ENCODE measurements at places on chromosomes 6 and 20.

GRCh38 chr6:170288852-170289179 lies 2.1 kb downstream of the DLL1 start:
- no peak for DNase-seq

DNA sequence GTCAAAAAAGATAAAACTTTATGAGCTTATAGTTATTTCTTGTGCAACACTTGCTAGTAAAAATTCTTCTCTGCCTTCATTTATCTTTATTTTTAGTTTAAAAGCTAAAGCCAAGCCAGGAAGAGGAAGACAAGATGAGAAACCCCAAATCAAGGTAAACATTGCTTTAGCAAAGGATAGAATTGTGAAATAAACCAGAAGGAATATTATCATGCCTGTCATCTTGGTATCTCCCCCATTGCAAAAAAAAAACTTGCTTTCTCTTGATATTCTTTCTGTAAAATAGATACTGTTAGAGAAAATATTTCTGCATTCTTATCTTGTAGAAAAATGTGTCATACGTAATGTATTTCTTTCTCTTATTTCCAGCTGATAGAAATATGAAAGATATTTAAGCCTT lies 432.8 kb downstream of the GJA1 start:
- DNase-seq: no peak

DNA sequence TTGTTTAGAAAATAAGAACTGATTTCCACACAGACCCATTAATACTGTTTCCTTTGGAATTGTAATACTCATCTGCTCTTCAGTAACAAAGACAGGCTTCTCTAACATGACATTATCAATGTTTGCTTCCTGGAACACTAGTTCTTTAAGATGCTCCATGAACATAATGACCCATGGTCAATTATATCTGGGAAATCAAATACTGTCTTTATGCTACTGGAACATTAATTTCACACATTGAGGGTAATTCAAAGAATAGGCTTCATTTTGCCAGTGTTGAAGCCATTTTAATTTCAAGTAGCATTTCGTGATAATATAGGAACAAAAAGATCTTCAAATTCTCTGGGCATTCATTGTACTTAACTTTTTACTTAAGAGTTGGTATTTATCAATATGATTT lies 80.9 kb downstream of the OPN5 start:
- no peak for DNase-seq

DNA sequence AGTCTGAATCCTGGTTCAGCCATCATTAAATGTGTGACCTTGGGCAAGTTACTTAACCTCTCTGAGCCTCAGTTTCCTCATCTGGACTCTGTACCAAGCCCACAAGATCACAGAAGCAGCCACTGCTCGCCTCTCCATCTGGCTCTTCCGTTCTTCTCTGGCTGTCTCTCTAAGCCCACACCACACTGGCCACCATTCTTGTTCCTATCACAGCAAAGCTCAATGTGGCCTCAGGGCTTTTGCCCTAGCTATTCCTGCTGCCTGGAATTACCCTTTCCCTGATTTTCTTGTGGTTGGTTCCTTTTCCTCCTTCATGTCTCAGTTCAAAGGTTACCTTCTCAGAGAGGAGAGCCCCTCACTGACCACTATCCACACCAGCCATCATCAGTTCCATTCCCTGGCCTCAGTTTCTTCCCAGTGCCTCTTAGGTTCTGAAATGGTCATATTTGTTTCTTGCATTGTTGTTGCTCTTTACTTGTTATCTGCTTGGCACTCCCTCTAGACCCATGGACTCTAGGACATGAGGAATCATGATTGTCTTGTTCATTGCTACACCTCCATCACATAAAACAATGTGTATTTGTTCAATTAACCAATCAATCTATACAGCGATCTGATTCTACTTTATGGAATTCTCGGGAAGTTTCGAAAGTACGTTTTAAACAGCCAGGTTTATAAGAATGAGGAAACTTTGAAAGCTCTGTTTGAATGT lies 56.5 kb upstream of the PTPN1 start:
- no peak for DNase-seq

GRCh38 chr6:18192026-18192425 lies 36.8 kb downstream of the KDM1B start:
- DNase-seq: no peak

DNA sequence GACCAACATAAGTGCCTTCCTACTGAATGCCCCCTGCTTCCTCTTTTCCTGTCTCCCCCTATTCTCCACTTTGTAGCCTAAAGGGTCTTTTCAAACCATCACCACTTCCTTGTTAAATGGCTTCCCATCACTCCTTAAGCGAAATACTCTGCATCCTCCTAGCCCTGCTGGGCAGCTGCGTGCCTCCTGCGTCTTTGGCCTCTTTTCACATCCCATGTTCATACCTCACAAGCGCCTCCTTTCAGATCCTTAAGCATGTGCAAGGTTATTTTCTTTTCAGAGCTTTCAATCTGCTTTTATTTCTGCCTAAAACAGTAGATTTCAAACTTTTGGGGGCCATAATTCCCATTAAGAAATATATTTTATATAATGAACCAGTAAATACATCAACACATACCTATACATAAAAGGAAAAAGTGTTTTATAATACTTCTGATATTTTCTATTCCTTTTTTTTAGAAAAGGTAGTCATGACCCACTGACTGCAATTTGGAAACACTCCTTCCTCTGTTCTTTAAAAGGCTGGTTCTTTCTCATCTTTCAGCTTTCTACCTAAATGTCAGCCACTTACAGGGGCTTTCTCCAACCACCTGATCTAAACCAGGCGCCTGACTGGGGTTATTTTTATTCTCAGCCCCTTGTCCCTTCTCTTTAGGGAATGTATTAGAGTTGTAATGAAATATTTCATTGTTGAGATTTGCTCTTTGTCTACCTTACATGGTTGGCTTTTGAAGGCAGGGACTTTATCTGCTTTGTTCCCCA lies 84.1 kb downstream of the PRDM1 start:
- DNase-seq: no peak

DNA sequence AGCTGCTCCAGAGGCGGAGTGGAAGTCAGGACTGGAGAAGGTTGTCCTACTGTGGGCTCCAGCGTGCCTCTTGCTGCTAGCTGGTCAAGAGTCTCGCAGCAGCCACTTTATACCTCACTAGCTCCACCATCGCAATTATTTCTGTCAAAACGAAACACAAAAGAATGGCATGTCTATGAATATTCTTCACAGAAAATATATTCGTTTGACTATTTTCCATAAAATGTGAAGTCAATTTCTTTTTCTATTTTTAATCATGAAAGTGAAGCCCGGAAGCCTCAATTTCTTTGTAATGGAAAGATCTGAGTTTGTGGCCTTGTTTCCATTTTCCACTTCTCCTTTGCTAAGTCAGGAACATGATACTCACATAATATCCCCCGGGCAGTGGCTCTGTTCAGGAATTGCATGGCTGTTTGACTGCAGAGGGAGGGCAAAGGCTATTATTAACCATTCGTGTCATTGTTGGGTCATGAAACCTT lies 51.7 kb downstream of the DTD1 start:
- DNase-seq: no peak

- DNase-seq: no peak
Observed at GRCh38 chr6:37582306-37582705, 82.6 kb upstream of the CCDC167 start.

GRCh38 chr20:33685328-33686099 lies 671 bp downstream of the E2F1 start:
- peak; percentile 77 for DNase-seq

- no peak for DNase-seq
Observed at GRCh38 chr20:62550087-62550632, 74.4 kb upstream of the GATA5 start.

- no peak for DNase-seq
Observed at GRCh38 chr6:168485818-168486217, 44.8 kb downstream of the SMOC2 start.

GRCh38 chr6:16412982-16413381 lies 174.6 kb downstream of the GMPR start:
- DNase-seq: no peak

DNA sequence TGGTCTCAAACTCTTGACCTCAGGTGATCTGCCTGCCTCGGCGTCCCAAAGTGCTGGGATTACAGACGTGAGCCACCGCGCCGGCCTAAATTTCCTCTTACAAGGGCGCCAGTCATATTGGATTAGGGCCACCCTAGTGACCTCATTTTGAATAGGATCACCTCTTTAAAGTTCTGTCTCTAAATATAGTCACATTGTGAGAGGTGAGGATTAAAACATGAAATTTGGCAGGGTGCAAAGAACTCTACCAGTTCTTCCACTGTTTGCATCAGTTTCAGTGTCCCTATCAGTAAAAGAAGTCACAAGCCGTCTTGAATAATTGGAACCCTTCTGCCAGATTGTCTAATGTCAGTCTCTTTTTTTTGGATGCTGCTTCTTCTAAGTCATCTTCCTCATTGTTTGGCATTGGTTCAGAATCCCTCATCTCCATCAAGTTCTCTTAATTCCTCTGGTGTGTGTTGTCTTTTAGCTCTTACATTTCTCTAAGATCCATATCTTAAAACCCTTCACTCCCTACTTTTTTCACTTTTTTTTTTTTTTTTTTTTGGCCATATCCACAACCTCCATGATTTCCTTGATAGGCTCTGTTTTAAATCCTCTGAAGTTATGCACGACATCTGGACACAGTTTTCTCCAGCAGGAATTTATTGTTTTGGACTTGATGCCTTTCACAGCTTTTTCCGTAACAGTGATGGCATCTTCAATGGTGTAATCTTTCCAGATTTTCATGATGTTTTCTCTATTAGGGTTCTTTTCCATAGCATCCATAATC lies 56.8 kb downstream of the NCOA3 start:
- DNase-seq: no peak

DNA sequence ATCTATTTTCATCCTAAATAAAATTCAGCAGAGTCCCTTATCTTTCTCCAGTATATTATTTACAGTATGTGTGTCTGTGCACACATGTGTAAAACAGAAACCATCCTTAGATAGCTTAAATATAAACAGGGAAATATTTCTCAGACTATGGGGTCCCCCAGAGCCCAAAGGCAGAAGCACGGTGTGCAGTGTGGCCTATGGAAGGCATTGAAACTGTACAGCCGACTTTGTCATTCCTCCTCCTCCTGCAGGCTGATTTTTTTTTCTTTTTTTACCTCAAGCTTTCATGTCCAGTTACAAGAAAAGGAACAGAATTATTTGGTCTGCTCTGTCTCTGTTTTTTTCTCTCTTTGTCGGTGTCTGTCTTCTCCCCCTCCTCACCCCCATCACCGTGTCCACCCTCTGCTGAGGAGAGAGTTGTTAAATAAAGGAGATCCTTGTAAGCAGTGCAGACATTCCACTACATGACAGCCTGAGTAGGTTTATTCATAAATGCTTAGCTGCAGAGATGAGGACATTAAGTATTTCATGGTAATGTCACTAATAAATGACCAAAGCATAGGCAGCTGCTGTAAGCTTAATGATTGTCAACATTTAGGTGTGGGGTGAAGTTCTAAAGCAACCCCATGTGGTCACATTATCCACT lies 31.8 kb upstream of the SLC35D3 start:
- no peak for DNase-seq

- DNase-seq: no peak
Observed at GRCh38 chr20:38034108-38034649, 633 bp downstream of the RPRD1B start.

- peak; percentile 35 for DNase-seq
Observed at GRCh38 chr6:151374036-151374683, 17.2 kb downstream of the ZBTB2 start.

GRCh38 chr6:132401618-132402285 lies 477 bp upstream of the MOXD1 start:
- DNase-seq: no peak

- DNase-seq: no peak
Observed at GRCh38 chr20:40578961-40579360, 110.1 kb downstream of the MAFB start.

DNA sequence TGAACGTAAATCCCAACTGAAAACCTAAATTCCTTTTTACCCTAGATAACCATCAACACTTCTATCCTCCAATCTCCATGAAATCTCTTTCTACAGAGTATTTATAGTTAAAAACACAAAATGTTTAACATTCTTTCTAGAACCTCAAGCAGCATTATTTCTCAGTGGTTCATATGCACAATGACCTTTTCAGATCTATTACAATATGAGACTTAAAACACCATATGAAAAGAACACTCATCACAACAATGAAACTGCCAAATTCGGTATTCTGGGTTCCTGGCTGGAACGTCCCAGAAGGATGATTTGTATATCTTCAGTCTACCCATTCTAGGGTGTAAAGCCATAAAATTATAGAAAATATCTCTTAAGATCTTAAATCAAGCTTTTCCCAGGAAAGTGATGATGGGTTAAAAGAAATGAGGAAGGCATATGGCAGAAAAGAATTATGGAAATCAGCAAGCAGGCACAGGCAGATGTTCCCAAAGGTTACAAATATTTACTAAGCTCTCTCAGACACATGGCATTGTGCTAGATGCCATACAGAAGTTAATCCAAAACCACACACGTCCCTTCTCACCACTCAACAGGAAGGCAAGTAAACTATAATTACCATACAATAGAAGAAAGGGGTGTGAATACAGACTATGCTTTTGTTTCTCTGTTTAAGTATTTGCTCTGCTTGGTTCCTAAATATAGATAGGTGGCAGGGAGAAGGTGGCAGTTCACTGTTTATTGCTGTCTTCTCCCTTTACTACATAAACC lies 118.0 kb downstream of the CHD6 start:
- DNase-seq: no peak

GRCh38 chr6:135517527-135517926 lies 20.0 kb upstream of the AHI1 start:
- DNase-seq: no peak

DNA sequence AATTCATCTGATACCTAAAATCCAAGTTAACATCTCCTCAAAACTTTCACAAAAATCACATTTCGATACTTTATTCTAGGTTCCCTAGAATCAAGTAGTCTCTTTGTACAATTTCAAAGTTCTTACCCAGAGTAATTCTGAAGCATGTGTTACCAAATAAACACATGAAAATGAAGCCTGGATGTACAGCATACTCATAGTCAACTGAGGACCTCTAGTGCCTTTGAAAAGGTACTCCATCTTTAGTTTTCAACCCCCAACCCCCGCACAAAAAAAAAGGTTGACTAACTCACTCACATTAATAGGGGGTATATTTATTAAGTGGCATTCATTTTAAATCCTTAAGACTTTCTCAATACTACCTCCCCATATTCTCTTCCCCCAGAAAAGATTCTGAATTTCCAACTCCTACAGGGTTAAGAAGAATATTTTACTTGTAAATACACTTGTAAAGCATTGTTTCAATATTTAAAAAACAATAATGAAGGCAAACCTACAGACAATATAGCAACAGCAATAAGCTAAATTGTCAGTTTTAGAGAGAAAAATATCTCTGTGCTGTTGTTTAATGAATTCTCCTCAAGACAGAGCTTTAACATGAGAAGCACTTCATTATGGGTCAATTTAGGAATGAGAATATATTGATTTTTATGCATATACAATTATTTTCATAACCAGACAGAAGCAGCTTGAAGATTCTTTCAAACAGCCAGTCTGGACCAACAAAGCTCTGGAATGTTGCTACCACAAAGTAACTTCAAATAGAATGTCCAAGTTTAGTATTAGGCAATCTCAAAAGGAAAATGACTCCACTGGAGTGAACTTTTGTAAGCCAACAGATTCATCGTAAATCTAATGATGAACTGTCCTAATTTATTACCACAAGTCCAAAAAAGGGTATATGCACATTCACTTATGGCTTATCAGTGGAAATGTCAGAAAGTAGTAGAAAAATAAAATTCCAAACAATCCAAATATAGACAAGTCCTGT lies 3.3 kb downstream of the PLN start:
- DNase-seq: no peak

- DNase-seq: no peak
Observed at GRCh38 chr6:20706238-20706938, 172.1 kb downstream of the CDKAL1 start.

- DNase-seq: no peak
Observed at GRCh38 chr6:22668307-22668706, 98.9 kb downstream of the HDGFL1 start.

All from activated CD4-positive, alpha-beta memory T cell treated with anti-CD3 and anti-CD28 coated beads, Interleukin-2, amount 10 ng/mL, durations not matched to agents 7 days and 5 days (primary cell).